Mammary epithelial cell (primary cell): ENCODE measurements at places on chromosomes 11 and 22.

DNA sequence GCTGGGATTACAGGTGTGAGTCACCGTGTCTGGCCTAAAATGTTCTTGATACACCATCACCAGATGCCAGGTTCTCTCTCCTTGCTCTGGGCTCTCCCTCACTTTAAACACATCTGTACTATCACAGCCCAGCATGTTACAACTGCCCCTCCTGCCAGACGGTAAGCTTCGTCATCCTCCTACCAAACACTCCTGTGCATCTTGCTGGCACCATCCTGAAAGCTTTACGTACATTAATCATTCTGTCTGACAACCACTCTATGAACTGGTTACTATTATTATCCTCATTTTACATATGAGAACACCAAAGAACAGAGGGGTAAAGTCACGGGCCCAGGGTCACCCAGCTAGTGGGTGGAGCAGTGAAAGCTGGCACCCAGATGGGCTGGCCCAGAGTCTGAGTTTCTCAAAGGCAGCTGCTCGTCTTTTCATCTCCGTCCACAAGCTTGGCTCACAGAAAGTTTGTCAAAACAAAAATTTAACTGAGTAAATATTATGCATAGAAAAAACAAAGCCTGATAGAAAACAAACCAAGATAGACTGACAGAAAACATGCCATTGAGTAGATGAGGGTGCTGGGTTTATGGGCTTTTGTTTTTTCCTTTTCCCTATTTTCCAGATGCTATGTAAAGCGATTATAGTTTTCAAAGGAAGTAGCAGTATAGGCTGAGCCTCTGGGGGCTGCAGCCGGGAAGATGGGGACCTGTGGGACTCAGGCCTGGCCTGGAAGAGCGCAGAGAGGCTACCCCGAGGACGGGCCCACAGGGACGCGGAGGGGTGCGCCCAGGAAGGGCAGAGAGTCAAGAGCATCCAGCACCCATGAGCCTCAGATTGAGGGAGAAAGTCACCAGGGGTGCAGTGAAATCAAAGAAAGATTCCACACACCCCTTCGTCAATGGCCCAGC is 9.5 kb downstream of the PLA2G6 start:
- peak; percentile 96 for DNase-seq

- no peak for DNase-seq
Observed at GRCh38 chr22:49524362-49524761, 303.3 kb downstream of the BRD1 start.

GRCh38 chr11:78187366-78188285 is 800 bp downstream of the KCTD21 start:
- DNase-seq, result peak; percentile 66

DNA sequence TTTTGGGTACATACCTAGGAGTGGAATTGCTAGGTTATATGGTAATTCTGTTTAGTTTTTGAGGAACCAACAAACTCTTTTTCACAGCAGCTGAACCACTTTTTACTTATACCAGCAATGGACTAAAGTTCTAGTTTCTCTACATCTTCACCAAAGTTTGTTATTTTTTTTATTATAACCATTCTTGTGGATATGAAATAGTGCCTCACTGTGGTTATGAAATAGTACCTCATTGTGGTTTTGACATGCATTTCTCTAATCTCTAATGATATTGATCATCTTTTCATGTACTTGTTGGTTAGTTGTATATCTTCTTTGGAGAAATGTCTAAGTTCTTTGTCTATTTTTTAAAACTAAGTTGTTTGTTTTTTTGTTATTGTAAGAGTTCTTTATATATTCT is 27.2 kb downstream of the STIM1 start:
- no peak for DNase-seq

DNA sequence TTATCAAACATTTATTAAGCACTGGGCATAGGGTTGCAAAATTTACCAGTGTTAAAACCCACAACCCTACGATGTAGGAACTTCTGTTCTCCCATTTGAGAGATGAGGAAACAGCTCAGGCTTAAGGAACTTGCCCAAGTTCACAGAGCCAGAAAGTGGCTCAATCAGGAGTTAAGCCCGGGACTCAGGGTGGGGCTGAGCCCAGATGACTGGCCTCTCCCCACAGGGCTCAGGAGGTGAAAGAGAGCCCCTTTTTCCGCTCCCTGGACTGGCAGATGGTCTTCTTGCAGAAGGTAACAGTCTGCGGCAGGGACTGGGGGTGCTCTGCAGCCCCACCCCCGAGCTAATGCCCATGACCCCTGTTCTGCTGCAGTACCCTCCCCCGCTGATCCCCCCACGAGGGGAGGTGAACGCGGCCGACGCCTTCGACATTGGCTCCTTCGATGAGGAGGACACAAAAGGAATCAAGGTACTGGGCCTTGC is 5.6 kb upstream of the ANKRD13D start:
- no peak for DNase-seq

GRCh38 chr11:113896156-113896879 is 8.3 kb upstream of the HTR3B start:
- no peak for DNase-seq

DNA sequence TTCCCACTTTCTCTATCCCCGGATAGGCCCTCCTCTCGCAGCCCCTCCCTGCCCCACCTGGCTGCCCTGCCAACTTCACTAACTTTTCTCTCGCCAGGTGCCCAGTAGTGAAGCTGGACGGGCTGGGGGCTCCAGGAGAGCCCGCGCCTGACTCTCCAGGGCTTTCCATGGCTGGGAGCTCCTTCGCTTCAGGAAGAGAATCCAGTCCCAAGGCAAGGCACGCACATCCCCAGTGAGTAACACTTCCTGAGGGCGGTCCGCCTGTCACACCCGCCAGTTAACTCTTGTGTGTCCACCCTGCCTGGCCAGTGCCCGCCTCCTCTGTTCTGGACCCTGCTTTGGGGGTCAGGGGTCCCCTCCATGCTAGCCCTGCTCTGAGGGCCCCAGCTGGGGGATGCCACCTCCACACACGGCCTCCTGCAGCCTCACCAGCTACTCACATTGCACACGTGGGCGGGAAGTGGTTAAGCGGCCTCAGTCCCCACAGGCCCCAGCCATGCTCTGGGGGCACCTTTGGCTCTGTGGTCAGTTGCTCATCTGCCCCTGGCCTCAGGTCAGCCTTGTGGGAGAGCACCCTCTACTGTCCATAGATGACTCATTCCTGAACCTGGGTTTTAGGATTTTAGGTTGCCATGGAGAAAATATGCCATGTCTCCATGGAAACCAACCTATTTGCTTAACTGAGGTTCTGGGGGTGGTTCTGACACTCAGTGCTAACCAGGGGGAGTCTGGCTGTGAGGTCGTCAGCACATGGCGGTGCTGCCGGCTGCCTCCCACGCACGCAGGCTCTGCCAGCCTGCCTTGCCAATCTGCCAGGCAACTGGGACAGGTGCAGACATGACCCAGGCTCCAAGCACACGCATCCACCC is at the start of gene RIN1:
TSS of gene RIN1 (minus strand) at position 201 of the 869 bp plus-strand sequence. CDS start at position 169, 32 bp downstream.
- peak; percentile 99 for DNase-seq

- DNase-seq, result no peak
Observed at GRCh38 chr22:50673231-50674129, 857 bp downstream of the SHANK3 start.

- DNase-seq, result no peak
Observed at GRCh38 chr11:31763296-31763695, 47.8 kb downstream of the PAX6 start.

GRCh38 chr11:26916805-26917204 is 77.1 kb upstream of the FIBIN start:
- no peak for DNase-seq

DNA sequence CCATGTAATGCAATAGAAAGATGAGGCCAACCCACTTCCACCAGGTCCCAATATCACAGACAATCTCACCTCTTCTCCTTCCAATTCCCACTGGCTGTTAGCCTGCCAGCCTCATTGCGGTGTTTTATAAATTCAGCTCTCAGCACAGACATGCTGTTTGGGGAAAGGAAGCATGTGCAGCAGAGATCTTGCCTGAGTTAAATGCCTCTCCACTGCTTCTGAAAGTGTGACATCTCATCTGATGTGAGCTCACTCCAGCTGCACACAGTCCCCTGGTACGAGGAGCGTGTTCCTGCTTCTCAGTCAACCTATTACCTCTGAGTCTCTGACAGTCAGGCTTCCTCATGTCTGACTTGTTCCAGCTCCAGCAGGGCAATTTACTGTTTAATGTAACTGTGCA is 122.7 kb upstream of the GUCY1A2 start:
- DNase-seq, result no peak

- DNase-seq, result no peak
Observed at GRCh38 chr11:30481796-30482195, 104.4 kb downstream of the MPPED2 start.

DNA sequence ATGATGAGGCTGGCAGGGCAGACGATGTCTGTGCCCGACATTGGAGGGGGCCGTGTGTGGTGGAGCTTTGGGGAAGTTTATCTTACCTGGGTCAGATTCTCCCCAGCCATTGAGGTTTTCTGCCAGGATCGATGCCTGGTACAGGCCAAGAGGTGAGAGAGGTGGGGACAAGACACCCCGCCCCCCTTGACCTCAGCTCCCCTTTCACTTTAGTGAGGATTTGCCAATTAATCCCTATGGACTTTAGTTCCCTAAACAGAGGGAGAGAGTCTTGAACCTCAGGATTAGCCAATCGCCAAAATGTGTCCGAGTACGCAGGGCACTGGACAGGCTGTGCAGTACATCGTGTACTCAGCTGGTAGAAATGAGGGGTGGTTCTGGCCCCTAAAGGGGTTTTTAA is 541 bp downstream of the HORMAD2 start:
- no peak for DNase-seq

- DNase-seq, result peak; percentile 69
Observed at GRCh38 chr11:128172046-128172878, 415.1 kb downstream of the ETS1 start.

GRCh38 chr11:131378931-131379330 is 8.5 kb downstream of the NTM start:
- DNase-seq, result no peak

GRCh38 chr11:104443387-104443786 is 279.4 kb upstream of the PDGFD start:
- DNase-seq, result no peak

GRCh38 chr11:26948881-26949280 is 45.0 kb upstream of the FIBIN start:
- DNase-seq, result peak; percentile 65

GRCh38 chr11:44535191-44535980 is 30.1 kb upstream of the CD82 start:
- DNase-seq, result no peak

DNA sequence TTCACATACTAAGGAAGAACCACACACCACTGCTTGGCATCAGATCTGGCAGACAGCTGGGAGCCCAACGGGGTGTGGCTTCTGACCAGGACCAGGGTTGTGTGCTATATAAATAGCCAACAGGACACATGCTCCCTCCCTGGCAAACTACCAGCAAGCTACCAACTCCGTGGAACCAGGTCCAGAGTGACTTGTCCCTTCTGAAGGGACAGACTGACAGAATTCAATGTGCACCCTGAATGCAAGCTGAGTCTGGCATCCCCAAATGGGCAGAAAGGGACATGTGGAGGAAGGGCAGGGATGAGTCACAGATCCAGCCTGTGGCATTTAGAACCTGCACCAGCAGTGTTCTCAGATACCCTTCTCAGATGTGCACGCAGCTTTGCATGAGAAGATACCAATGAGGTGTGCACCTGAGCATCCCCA is 92.9 kb downstream of the MICAL3 start:
- no peak for DNase-seq

DNA sequence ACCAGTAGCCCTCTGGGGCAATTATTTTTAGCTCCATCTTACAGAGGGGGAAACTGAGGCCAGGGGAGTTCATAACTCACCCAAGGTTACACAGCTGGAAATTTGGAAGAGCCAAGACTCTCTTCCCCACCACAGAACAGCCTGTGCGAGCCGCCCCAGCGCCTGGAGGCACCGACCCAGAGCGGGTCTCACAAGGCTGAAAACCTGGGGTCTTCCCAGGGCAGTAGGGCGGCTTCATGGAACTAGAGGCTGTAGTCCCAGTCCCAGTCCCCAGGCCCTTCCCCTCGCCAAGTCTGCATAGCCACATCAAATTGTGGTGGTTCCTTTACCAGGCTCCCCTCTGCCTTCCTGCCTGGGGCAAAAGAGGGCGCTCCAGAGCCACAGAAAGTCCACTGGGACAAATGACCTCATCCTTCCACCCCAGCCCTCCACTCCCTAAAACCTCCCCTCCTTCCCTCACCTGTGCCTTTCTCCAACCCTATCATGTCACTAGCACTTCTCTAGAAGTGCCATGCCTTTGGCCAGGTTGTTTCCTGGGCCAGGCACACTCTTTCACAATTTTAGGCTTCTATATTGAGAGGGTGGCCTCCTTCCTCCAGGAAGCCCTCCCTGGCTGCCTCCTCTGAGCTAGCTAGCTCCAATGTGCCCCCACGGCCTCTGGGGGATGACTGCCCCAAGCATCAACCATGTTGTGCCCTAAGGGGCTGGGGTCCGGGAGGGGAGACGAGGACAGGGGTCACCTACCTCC is 15.2 kb upstream of the CDC42EP1 start:
- DNase-seq, result peak; percentile 80

- peak; percentile 8 for DNase-seq
Observed at GRCh38 chr11:83543706-83544439, 257.7 kb upstream of the CCDC90B start.

- no peak for DNase-seq
Observed at GRCh38 chr11:130247319-130247718, 67.4 kb downstream of the ZBTB44 start.

DNA sequence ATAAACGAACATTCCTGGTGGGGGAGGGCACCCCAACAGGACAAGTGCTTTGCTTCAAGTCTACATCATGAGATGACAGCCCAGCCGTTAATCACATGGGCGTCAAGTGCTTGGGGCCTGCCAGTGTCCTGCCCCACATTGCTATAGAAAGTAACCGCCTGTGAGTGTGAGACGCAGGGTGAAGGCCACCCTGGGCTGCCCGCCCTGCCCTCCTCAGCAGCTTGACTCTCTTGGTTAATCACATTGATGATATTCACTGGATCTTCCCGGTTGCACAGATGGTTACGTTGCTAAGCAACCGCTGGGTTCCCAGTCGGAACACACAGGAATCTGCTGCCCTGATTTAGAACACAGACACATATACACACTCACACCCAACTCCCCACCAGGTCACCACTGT is 79.3 kb downstream of the CTTN start:
- DNase-seq, result no peak

DNA sequence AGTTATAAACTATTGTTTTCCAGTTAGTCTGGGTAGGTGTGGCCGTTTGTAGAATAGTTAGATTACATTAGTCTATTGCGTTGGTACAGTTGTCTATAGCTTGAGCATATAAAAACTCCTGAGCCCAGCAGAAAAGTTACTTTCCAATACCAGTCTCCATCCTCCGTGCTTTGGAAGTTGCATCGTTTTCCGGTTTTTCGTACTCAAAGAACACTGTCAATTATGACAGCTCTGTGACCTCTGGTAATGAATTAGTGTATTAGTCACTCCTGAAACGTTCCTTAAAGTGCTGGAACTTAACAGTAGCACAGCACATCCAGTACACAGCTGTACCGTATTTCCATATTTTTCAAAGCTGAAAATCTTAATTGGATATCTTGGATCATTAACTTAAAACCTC is 808 bp upstream of the MSANTD2 start:
- DNase-seq, result peak; percentile 49
